ENCODE measurements at places on chromosomes 3 and 15.

- DNase-seq = no peak
Observed at GRCh38 chr3:44883999-44884431, 9.6 kb downstream of the TGM4 start.

DNA sequence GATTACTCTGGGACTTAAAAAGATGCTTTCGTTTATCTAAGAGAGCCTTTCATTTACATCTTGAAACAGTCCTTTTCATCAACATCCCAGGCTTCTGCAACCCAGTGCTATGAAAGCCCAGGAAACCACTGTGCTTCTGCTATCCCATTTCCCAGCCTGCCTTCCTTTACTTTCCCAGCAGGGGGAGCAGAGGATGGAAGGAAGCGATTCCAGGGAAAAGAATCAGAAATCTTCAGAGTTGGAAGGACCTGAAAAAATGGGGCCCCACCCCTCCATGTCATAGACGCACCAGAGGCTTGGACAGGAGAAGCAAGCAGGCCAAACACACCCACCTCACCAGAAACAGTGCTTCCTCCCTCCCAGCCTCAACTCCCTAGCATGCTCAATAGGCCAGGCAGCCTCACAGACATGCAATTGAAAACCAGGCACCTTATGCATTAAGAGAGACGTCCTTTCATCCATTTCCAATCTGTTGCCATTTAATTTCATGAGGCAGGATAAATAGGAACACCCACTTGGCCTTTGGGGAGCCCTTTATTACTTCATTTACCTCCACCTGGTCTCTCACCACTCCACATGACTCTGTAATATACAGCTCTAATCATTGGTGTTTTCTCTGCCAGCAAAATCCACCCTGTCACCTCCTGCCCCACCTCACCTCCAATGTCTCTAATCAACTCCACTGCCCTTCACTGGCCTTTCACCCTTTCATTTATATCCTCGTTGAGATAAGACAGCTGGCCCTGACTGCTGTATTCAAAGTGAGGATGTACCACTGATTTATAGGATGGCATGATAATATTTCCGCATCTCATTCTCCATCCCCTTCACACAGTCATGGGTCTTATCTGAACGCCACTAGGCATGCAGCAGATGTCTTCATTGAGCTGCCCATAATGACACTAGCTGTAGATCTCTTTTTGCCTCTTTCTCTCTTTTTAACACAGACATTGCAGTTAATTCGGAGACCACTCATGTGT lies 583.9 kb downstream of the NTRK3 start:
- DNase-seq = peak; percentile 4

DNA sequence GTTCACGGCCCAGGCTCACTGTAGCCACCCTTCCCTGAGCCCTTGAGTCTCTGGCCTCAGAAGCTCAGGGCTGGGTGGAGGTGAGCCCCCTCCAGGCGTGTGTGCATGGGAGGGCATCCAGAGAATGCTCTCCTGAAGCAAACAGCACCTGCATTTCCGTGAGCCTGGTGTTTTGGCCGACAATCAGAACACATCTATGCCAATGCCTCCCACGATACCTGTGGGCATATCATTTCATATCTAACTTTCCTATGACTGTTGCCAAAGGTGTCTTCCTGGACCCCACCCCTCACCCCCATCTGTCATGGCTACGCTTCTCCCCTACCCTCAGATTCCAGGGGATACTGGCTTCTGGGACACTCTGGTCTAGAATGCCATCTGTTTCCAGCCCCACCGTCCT lies 53.3 kb upstream of the RAB6B start:
- DNase-seq = no peak

DNA sequence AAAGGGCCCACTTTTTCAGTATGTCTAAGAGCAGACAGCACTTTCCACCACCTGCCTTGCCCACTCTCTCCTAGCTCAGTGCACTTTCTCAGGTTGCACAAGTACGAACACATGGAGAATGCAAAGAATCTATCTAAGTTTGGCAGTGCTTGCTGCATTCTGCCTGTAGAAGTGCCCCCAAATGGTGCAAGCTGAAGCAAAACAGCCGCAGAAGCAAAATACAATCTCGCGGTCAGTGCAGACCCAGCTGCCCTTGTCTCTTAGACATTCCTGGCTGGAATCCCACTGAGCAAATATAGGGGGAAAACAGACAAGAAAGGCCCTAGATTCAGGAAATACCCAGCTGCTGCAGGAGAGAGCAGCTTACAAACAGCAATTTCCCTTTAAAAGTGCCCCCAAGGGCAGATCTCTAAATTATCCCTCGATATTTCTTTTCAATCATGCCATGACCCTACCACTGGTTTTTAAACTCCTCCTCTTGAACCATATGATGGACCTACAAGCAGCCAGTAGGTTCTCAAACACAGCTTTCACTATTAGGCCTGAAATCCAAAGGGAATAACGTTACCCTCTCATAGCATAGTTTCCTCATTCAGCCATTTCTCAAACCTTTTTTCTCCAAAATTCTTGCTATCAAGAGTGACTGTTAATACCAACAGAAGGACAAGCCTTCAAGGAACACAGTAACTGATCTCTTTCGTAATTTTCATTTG lies 67.0 kb downstream of the TNIK start:
- no peak for DNase-seq

- no peak for DNase-seq
Observed at GRCh38 chr3:50154476-50154839, 666 bp upstream of the SEMA3F start.

DNA sequence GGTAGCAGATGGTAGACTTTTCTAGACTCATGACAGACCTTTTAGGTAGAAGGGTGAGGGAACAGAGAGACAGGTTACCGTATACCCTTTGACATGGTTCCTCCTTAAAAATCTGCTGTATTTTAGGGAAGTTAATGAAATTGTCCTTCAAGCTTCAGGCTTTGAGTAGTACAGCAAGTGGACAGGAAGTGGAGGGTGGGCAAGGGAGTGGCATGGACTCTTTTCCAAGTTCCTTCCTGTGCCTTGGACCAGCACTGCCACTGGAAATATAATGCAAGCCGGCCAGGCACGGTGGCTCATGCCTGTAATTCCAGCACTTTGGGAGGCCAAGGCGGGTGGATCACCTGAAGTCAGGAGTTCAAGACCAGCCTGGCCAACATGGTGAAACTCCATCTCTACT lies 156.1 kb upstream of the LRRFIP2 start:
- DNase-seq = no peak

- DNase-seq = no peak
Observed at GRCh38 chr3:56739036-56739435, 56.0 kb upstream of the TASOR start.

DNA sequence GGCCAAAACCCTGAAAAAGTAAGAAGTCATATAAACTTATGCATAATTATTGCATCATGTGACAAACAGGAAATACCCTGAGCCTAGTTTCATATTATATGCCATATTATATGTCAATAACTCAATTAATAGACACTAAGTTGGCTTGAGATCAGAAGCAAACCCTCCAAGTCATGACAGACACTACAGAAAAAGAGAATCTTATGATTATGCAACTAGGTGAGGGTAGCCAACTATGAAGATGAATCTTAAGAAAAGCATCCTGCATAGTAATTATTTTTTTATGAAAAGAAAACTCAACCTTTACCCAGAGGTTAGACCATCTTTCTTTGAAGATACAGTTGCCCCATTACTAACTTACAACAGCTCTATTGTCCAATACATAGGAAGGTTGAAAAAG lies 192.4 kb upstream of the VEPH1 start:
- DNase-seq = no peak

- DNase-seq = no peak
Observed at GRCh38 chr15:27731776-27732175, 367.3 kb downstream of the OCA2 start.

GRCh38 chr15:57890351-57890750 lies 175.2 kb downstream of the ALDH1A2 start:
- DNase-seq = no peak

- DNase-seq = peak; percentile 3
Observed at GRCh38 chr15:38683382-38684242, 119.0 kb upstream of the RASGRP1 start.

GRCh38 chr15:71730277-71731144 lies 79.8 kb upstream of the NR2E3 start:
- DNase-seq = peak; percentile 16

DNA sequence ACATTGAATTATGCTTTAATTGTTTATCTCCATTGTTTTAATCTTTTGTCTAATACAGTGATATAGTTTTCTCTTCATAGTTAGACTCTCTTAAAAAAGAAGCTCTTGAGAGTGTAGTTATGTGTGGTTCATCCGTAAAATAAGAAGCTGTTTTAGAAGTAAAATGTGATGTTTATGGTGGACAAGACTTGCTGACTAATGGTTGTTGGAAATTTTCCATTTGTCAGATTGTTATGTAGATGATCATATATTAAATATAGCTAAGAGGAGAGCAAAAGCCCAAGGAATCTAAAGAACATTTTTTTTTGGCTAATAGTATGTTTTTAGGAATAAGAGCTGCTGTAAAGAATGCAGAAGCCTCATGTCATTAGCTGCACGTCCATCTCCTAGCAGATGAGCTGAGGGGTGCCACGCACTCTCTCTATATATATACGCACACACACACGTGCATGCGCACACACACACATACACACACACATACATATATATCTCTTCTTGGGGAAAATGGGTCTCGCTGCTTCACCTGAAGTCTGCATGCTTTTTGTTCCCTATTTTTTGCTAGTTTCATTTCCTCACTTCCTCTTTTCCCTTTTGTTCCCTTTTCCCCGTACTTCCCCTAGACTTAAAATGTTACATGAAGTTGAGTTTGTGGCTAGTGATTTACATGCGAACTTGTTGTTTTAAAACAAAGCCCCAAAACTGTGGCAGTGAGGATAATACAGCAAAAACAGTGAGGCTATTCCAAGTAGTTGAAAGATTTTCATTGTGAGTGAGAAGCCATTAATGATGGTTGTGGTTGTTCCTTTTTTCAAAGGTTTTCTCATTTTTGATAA lies 107.8 kb downstream of the MBNL1 start:
- no peak for DNase-seq

DNA sequence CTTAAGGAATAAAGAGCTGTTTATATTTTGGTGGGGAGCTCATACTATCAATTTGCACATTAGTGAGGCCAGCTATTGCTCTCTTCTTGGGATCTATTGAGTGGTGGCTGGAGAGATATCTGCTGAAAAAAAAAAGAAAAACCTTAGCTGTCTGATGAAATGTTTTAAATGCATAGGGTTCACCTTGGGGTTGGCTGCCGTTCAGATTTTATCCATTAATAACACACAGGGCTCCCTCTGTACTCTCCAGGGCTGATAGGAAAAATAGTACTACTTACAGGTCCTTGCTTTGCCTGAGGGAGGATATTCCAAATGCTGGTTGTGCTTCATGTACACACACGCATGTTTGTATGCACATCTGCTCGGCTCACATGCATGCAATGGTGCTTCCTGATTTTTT lies 803.7 kb downstream of the MCTP2 start:
- DNase-seq = no peak

- no peak for DNase-seq
Observed at GRCh38 chr15:75056036-75056435, 32.6 kb downstream of the PPCDC start.

GRCh38 chr3:3447641-3448040 lies 268.1 kb upstream of the CRBN start:
- no peak for DNase-seq

DNA sequence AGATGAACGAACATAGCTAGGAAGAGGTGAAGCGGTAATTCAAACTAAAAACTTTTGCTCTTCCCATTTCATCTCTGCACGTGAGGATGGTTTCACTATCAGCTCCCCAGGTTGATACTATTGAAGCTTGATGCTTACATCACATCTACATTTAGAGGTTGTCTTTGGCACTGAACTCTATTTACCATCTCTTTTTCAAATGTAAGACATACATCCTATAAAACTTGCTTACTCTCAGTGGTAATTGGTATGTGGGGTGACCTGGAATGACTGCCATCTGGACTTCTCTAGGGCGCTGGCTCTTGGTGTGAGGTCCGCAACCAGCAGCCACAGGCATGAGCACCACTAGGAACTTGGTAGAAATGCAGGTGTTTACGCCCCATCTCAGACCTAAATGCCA lies 118.1 kb downstream of the AKAP13 start:
- no peak for DNase-seq

DNA sequence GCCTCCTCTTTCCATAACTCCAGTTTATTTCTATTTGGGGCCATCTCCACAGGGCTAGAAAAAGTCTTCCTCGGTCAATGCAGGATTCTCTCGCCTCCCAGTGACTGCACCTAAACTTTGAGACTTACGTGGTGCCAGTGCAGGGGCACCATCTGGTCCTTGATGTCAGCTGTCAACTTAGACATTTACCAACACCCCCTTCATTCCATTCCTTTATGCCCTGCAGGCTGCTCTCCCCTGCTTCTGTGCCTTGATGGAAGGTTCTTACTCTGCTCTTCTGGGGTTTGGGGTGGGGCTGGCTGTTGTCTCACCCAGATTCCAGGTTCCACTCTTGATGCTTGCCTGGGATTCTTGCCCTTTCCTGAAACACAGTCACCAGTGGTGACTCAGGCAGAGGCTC lies 101.8 kb downstream of the ST8SIA2 start:
- no peak for DNase-seq

DNA sequence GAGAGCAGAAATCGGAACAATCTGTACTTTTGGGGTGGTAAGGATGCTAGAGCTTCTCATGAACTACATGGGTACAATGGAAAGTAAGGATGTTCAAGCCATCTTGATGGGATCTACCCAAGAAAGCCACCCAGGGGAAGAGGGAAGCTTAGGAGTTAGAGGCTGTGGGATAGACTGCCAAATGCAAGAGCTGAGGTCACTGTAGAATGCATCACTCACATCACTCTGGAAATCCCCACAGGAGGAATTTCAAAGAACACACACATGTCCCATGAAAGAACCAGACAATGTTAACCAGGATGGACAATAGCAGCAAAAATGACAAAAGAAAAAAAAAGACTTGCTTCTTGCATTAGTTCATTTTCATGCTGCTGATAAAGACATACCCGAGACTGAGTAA lies 32.8 kb upstream of the UBE2E2 start:
- no peak for DNase-seq

DNA sequence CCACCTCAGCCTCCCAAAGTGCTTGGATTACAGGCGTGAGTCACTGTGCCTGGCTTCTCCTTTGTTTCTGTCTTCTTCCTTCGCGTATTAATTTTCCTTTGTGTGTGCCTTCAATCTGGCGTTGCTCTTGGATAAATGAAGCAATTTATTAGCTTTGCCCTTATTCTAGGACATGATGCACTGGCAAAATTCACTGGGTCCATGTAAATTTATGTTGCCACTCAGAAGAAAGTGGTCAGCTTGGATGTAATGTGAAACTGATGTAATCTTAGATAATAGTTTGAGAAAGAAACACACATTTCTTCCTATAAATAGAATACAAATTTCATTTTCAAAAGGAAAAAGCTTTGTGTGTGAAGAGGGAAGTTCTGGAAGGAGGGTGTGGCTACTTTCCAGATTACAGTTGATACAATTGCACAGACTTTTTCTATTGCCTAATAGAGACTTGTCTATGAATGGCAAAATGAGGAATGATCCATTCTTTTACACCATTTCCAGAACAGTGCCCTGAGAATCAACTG lies 23.3 kb upstream of the ATP1B3 start:
- no peak for DNase-seq

DNA sequence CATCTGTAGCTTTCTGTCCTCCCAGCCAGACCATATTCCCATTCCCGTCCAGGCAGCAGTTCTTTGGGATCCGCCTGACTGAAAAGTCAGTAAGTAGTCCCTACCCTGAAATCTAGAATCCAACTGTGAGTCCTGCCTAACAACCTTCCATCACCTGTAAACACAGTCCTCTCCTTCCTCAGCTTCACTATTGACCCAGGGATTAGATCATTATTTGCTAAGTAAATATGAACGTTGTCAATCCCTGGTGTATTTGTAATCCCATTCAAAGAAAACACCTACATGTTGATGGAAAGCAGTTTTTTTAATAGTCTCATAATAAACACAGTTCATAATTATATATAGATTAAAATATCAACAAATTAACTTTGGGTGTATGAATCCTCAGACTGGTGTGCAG lies 732 bp downstream of the SAXO2 start:
- DNase-seq = peak; percentile 81

Measured in NCI-H748 treated with DMSO at 0.1 percent for 48 hours (cell line).